ENCODE measurements at places on chromosomes 4 and X.

GRCh38 chrX:21959362-21960051, 19.0 kb downstream of the SMS start:
- no peak for DNase-seq

- no peak for DNase-seq
Observed at GRCh38 chrX:56788717-56789122, 59.7 kb downstream of the NBDY start.

DNA sequence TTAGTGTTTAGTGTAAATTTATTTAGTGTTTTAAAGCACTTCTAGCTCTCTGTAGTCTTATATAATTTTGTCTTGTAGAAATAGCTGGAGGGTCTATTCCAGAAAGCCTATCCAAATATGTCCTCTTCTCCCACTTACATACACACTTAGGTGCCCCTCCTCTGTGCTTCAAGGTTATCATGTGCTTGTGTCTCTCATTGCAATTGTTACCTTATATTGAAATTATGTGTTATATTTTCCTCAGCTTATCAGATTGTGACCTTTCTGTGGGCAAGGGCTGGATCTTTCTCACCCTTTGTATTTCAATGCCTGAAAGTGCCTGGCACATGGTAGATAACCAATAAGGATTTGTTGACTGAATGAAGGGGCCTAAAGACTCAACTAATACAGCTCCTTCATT, 18.4 kb downstream of the WDR44 start:
- no peak for DNase-seq

DNA sequence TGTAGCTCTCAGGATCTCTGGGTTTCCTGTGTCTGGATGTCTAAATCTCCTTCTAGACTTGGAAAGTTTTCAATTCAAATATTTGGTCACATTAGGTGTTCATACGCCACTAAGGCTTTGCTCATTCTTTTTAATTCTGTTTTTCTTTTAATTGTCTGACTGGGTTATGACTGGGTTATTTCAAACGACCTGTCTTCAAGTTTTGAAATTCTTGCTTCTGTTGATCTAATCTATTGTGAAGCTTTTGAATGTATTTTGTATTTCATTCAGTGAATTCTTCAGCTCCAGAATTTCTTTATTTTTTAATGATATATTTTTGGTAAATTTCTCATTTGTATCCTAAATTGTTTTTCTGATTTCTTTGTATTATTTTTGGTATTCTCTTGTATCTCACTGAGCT, 81.0 kb upstream of the PCDH10 start:
- DNase-seq: no peak

GRCh38 chr4:110953191-110953590, 330.3 kb upstream of the PITX2 start:
- DNase-seq: no peak

DNA sequence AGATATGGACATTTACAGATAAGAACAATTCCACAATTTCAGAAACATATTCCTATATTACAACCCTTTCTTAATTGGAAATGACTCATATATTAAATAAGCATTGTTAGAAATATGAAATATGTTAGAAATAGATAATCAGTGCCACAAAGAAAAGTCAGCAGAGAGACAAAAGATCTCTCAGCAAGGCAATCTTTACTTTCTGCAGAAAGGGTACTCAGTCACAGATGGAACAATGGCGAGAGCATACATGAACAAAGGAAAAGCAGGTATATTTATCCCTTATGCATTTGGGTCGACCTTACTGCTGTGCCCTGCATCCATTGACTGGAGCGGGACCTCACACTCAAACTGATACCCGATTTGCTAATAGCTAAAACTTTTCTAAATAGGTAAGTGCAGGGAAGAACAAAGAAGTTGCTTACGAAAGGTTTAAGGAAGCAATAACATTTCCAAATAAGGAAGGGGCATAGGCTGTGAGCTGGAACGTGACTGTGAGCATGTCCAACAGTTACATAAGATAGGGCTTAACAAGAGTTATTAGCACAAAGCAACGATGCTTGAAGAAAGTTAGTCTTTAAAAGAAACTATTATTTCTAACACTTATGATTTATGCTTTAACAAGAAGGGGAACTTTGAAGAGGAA, 40.8 kb downstream of the MGARP start:
- DNase-seq: no peak

GRCh38 chr4:126081336-126081735, 766.6 kb downstream of the FAT4 start:
- DNase-seq: no peak

DNA sequence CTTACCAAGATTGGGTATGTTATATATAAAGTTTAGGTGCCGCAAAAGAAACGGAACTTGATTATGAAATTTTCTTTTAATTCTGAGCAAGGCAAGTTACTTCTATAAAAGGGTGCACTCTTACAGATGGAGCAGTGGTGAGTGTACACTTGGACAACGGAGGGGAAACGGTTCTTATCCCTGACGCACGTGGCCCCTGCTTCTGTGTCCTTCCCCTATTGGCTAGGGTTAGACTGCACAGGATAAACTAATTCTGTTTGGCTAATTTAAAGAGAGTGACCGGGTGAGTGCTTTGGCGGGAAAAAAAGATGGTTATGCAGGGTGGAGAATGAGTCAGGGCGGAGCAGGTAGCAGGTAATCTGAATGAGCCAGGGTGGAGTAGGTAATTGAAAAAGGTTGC, 149.5 kb downstream of the GC start:
- no peak for DNase-seq

DNA sequence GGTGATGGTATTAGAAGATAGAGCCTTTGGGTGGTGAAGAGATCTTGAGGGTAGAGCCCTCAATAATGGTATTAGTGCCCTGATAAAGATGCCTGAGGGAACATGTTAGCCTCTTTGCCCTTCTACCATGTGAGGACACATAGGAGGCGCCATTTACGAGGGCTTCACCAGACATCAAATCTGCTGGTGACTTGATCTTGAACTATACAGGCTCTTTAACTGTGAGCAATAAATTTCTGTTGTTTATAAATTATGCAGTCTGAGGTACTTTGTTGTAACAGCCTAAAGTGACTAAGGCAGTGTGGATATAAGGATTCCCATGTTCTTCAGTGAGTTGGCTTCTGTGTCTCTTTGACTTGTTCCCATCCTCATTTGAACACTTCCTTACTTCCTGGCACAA, 11.8 kb downstream of the MOB1B start:
- DNase-seq: peak; percentile 62

GRCh38 chrX:104486691-104487090, 79.3 kb upstream of the IL1RAPL2 start:
- DNase-seq: no peak

- DNase-seq: no peak
Observed at GRCh38 chr4:119190354-119190753, 22.2 kb upstream of the USP53 start.

DNA sequence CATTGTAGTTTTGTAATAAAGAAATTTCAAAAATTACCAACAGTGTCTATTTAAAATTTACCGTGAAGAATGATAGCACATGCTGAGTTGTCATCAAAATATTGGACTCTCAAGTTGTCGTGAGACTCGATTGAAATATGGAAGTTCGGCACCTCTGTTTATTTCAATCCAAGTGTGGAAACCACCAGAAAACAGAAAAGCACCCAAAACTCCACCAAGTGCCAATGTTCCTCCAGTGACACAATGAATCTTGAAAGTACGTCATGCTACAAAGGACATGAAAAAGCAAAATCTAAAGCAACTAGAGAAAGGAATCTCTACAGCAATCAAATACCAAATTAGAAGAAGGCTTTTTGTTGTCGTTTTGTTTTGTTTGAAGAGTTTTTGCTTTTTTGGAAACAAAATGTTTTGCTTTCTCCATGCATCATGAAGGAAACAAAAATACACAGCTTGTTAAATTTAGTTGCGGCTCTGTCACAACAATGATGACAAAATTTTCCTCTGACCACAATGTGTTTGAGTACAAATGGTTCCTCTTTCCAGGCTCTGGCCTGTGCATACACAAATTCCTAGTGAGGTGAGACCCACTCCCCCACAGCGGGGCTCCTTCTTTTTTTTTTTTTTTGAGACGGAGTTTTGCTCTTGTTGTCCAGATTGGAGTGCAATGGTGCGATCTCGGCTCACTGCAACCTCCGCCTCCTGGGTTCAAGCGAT, 9.6 kb upstream of the IL13RA1 start:
- no peak for DNase-seq

All from fibroblast of villous mesenchyme (primary cell).